CD4-positive, alpha-beta T cell treated with Interleukin-4 for 4 hours (primary cell): ENCODE measurements at places on chromosomes 6 and 20.

DNA sequence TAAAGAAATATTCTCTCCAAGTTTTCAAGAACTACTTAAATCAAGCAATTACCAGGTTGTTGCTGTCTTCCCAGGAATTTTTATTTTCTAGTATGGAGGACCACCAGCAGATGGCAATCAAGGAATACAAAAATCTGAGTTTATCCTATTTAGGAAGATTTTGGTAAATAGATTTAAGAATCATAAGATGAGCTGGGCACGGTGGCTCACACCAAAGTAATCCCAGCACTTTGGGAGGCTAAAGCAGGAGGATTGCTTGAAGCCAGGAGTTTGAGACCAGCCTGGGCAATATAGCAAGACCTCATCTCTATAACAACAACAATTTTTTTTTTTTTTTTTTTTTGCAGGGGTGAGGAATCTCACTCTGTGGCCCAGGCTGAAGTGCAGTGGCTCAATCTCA, 19.3 kb upstream of the SEC63 start:
- DNase-seq, result no peak

GRCh38 chr20:56940466-56940865, 311.4 kb downstream of the TFAP2C start:
- DNase-seq, result no peak

DNA sequence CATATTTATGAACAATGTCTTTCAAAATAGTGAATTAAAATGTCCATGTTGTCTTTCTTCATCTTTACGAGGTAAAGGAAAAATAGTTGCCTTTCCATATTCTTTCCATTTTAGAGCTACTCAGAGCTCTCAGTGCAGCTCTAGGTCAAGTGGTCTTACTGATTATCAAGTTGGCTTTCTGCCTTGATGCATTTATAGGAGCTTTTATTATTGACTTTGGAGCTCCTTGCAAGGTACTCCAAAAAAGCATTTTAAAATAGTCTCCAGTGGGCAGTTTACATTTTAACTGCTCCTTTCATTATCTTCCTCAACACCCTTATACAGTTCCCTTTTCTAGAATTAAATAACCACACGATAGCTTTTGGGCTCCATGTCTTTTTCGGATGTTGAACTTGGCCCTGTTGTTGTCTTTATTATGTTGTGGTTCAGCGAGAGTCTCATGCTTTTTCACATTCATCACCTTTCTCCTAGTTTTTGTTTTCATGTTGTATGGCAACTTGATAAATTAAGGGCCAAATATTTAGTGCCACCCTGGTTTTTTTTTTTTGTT, 122.9 kb downstream of the CLIC5 start:
- DNase-seq, result no peak

- DNase-seq, result no peak
Observed at GRCh38 chr6:158819977-158820622, 932 bp upstream of the EZR start.

DNA sequence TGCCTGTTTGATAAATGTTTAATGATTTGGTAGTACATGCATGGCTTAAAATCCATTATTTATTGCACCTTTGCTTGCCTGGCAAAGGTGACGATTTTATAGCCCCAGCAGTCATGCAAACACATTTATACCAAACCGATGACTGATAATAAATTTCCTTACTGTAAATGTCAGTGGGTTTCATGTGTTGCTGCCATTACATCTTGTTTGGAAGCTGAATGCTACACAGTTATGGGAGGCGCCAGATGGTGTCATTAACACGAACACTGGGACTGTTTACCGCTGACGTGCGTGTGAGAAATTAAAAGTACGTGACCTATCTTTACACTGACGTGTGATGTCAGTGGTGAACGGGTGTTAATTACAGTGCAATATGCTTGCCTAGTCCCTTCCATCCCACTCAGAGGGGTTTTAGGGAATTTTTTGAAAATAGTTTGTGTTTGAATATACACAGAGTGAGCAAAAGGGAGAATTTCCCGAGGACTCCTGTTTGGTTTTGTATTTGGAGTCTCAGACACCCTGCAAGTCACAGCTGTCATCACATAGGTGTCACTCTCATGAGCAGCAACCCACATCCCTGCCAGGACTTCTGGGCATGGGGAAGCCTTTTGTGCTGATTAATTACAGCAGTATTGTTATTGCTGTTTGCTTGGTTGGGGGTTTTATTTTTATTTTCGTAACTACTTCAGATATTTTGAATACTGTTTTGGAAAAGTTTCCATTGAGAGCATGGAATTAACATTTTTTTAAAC, 151.8 kb upstream of the INSM1 start:
- peak; percentile 8 for DNase-seq

DNA sequence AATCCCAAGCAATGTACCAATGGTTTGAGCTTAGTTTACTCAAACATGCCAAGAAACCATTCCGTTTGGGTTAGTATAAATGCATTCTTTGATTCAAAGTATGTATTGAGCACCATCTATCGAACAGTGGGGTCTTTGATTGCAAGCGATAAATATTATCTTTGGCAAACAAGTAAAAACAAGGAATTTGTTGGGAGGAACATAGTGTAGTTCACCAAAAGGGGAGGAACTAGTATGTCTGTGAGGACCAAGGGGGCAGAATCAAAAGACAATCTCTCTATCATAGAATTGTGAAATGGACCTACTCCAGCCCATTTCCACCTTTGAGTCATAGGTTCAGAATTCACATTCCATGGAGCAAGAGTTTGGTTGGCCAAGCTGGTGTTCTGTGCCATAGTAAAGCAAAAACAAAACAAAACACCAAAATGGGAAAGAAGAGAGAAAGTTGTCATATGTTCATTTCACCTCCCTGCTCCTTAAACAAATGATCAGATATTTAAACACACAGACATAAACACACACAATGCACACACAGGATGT, 266.0 kb downstream of the TSHZ2 start:
- no peak for DNase-seq

GRCh38 chr6:10554826-10555225, 33.7 kb downstream of the GCNT2 start:
- no peak for DNase-seq

DNA sequence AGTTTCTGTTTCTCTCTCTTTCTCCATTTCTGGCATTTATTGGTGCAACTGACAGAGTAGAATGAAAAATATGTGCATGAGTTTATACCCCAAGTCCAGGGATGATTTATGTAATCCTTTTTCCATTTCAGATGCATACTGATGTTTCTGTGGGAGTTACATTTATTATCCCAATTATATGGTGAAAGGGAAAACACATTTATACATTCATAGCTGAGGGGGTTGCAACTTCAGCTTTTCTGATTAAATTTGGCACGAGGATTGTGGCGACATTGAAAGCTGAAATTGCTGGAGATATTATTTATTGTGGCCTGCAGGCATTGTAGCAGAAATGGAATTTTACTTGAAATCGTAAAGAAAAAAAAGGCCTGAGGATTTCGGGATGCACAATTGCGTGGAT, 31.5 kb upstream of the FNDC1 start:
- DNase-seq, result no peak

- no peak for DNase-seq
Observed at GRCh38 chr6:143176090-143177021, 115.7 kb downstream of the AIG1 start.

- no peak for DNase-seq
Observed at GRCh38 chr6:105894556-105894955, 191.6 kb upstream of the PRDM1 start.

DNA sequence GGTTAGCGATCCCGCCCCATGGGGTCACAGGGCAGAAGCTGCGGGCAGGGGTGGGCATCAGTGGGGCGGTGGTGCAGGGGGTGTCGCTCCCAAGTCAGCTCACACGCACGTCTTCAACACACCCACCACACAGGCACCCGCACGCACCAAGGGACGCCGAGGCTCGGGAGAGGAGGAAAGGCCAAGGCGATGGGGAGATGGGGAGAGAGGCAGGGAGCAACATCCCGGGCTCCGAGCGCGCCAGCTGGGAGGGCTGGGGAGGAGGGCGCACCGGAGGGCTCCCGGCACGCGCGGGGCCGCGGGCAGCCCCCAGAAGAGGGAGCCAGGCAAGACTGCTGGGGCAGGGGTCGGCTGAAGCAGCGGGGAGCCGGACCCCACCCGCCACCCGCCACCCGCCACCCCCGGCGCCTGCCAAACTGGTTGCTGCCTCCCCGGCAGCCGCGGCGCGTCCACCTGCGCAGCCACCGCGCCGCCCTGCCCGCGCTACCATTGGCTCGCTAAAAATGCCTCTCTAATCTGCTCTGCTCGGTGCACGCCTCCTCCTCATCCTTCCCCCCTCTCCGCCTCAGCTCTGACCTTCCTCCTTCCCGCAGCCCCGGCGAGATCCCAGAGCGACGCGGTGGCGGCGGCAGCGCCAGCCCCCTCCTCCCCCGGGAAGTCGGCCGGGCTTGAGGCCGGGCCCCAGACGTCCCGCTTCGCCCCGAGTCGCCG, at the start of gene PACSIN1:
PACSIN1 (plus strand) TSS at position 546 of the 711 bp plus-strand sequence. CDS start 60,230 bp downstream, outside the sequence.
- no peak for DNase-seq

GRCh38 chr20:51668947-51669346, 99.2 kb downstream of the ATP9A start:
- no peak for DNase-seq

- no peak for DNase-seq
Observed at GRCh38 chr20:45191926-45192325, 14.9 kb upstream of the SEMG1 start.

GRCh38 chr6:122363769-122364483, 35.5 kb upstream of the HSF2 start:
- DNase-seq, result no peak

DNA sequence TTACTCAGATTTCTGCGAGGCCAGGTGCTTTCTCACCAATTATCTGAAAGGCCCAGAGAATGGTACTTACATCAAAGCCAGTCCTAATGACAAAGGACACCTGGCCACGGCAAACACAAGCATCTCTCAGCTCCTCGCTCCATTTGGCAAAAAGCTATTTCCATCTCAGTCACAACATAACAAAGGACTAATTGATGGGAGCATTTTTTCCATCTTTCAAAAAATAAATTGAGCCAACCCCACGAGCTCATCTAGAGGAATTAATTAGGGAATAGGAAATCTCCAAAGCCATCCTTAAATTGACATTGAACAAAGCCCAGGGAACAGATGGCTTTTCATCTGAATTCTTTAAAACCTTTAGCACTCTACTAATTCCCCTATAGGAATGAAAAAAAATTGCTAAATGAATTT, 236.7 kb downstream of the HAO1 start:
- DNase-seq, result no peak

- no peak for DNase-seq
Observed at GRCh38 chr6:4736371-4736873, 39.8 kb upstream of the CDYL start.
